ENCODE measurements at places on chromosomes 2 and 18.

DNA sequence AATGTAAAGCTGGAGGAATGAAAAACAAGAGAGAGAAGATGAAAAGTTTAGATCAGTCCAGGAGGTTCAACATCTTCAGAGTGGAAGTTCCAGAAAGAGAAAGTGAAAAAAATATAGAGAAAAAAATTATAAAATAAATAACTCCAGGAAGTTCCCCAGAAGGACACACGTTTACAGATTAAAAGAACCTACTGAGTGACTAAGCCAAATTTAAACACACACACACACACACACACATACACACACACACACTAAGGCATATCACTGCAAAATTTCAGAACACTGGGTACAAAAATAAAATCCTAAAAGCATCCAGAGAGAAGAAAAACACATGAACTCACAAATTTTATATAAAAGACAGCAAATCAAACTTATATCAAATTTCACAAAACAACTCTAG, 85.9 kb upstream of the PMAIP1 start:
- no peak for DNase-seq
- no peaks in the 10 kb centered on the region for H3K27me3 ChIP-seq
- no peaks in the 10 kb centered on the region for H3K36me3 ChIP-seq
- no peak overlapping the region for H3K4me3 ChIP-seq

DNA sequence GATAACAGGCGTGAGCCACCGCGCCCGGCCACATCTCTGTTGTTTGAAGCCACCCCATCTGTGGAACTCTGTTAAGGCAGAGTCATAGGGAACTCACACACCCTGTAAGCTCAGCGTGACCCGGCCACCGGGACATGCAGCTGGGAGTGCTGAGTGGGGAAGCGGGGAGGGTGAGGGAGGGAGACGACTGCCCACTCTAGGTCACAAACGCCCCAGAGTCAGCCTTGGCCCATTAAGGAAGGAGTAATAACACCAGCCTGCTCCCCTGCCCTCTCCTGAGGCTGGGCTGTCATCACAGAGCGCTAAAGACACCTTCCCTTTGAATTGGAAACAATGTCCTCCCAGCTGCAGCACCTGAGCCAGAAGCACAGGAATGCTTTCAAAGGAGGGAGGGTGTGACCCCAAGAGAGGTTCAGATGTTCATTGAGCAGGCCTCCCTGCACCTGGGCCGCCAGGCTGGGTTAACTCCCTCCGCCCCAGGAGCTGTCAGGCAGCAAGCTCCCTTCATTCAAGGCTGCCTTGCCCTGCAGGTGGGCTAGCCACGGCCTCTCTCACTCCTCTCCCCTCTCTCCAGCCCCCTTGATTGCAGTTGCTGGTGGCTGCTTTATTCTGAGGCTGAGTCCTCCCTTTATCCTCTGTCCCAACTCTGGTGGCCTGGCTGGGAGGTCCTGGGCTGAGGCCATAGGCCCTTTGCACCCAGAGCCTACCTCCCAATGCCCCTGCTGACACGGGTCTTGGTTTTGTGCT, 77.2 kb upstream of the HPCAL1 start:
- no peak overlapping the region for H3K4me3 ChIP-seq
- DNase-seq: no peak
- H3K36me3 ChIP-seq: no peaks in the 10 kb centered on the region

GRCh38 chr2:208638059-208638458, 231.5 kb downstream of the PTH2R start:
- DNase-seq: no peak
- H3K4me3 ChIP-seq: no peak overlapping the region
- no peaks in the 10 kb centered on the region for H3K27me3 ChIP-seq

GRCh38 chr18:14098428-14098827, 33.8 kb downstream of the ZNF519 start:
- H3K27me3 ChIP-seq: no peaks in the 10 kb centered on the region
- DNase-seq: no peak
- H3K4me1 ChIP-seq: no peaks in the 10 kb centered on the region
- H3K27ac ChIP-seq: no peak overlapping the region
- H3K4me3 ChIP-seq: no peak overlapping the region

- DNase-seq: no peak
- H3K27ac ChIP-seq: no peak overlapping the region
- no peaks in the 10 kb centered on the region for H3K27me3 ChIP-seq
- no peak overlapping the region for H3K4me3 ChIP-seq
- no peaks in the 10 kb centered on the region for H3K36me3 ChIP-seq
Observed at GRCh38 chr18:69945220-69946114, 2.2 kb downstream of the CD226 start.

All from spinal cord (tissue), 10 donors.